ENCODE measurements at places on chromosomes 13 and 19.
A peak's percentile ranks its signal among the peaks of the same experiment; 100 is the strongest.

- H3K36me3 ChIP-seq: no peaks in the 10 kb centered on the region
- H3K27me3 ChIP-seq: no peaks in the 10 kb centered on the region
- H3K4me3 ChIP-seq: peak within 1 kb of the TSS; percentile 61
- DNase-seq: no peak
Measured at GRCh38 chr19:48836089-48837017, at the start of gene HSD17B14. Gene HSD17B14 (minus strand): TSS chr19:48836491. CDS start chr19:48836411, 80 bp downstream.

- H3K4me1 ChIP-seq: peaks cover 10% of the 10 kb centered on the region
- no peak for DNase-seq
- no peak overlapping the region for H3K27ac ChIP-seq
- peaks cover 7% of the 10 kb centered on the region for H3K36me3 ChIP-seq
Measured at GRCh38 chr13:99295488-99296252, 11.5 kb downstream of the GPR183 start.

DNA sequence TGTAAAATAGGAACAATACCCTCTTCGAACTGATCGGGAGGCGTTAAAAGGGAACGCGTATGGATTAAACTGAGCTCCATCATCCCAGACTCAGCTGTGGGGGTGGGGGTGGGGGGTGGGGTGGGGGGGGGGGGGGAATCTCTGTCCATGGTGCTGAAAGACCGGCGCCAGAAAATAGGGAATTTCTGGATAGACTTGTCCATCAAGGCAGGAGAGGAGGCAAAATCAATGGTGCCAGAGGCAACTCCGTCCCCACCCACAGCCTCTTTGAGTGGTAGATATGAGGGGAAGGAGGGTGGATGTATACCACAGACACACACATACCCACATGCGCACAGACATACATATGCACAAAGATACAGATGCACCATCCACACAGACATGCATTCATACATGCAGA is 37.4 kb downstream of the ZNF787 start:
- peaks cover 10% of the 10 kb centered on the region for H3K36me3 ChIP-seq
- H3K27me3 ChIP-seq: peaks cover 5% of the 10 kb centered on the region
- no peaks in the 10 kb centered on the region for H3K4me1 ChIP-seq
- no peak overlapping the region for H3K4me3 ChIP-seq
- no peak for DNase-seq

GRCh38 chr13:99215184-99215830 is 14.7 kb downstream of the UBAC2 start:
- no peak overlapping the region for H3K27ac ChIP-seq
- H3K4me1 ChIP-seq: peaks cover 38% of the 10 kb centered on the region
- peaks cover 11% of the 10 kb centered on the region for H3K36me3 ChIP-seq
- H3K4me3 ChIP-seq: no peak overlapping the region
- no peaks in the 10 kb centered on the region for H3K27me3 ChIP-seq

DNA sequence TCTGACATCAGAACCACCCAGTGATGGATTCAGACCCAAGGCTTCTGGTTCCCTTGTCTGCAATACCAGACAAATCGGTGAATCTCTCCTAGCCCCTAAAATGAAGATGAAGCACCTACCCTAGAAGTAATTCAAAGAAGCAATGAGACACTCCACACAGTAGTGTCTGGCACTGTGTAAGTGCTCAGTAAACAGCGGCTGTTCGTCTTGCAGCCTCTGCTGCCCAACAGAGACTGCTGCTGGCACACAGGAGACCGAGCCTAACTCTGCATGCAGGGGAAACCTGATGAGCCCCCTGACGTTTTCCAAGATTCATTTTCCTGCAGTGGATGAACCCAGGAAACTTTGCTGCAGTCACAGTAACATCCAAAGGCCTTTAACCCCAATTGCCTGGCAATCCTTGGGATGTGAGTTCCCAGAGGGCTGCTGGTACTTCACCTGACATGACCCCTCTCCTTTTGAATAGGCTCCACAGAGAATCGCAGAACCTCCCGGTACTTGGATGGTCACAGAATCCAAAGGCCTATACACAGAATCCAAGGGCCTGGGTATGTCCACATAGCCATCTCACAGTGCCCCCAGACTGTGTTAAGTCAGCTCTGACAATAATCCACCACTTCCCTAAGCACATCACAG is 6.7 kb downstream of the MED26 start:
- H3K4me3 ChIP-seq: no peak overlapping the region
- no peak overlapping the region for H3K27ac ChIP-seq
- DNase-seq: no peak
- peaks cover 49% of the 10 kb centered on the region for H3K36me3 ChIP-seq
- no peaks in the 10 kb centered on the region for H3K27me3 ChIP-seq

DNA sequence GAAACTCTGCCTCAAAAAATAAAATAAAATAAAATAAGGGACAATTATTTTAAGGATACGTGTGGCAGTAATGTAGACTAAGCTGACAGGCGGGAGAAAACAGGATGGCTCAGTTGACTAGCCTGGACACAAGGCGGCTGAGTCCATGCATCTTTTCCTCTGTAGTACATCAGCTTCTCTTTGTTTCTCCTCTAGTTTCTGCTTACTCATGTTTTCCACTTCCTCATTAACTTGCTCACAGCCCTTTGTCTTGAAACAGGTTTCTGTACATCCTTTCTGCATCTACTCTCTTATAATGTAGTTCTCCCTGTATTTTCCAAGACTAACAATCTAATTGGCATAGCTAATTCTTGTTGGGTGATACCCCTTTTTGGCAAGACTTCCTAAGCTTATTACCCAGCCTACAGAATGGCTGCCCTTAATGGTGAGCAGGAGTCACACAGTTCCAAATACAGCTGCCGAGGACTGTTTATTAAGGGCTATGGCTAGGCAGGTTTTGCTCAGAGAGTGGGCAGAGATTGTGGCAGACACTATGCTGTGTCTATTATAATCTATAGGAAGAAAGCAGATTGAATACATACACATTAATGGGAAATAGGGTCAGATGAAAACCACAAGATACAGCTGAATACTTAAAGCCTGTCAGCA is 58.7 kb upstream of the KLF5 start:
- H3K4me1 ChIP-seq: peaks cover 3% of the 10 kb centered on the region
- H3K36me3 ChIP-seq: peaks cover 2% of the 10 kb centered on the region
- peak overlapping the region; percentile 5 for H3K4me3 ChIP-seq
- H3K27ac ChIP-seq: no peak overlapping the region
- DNase-seq: peak; percentile 76

DNA sequence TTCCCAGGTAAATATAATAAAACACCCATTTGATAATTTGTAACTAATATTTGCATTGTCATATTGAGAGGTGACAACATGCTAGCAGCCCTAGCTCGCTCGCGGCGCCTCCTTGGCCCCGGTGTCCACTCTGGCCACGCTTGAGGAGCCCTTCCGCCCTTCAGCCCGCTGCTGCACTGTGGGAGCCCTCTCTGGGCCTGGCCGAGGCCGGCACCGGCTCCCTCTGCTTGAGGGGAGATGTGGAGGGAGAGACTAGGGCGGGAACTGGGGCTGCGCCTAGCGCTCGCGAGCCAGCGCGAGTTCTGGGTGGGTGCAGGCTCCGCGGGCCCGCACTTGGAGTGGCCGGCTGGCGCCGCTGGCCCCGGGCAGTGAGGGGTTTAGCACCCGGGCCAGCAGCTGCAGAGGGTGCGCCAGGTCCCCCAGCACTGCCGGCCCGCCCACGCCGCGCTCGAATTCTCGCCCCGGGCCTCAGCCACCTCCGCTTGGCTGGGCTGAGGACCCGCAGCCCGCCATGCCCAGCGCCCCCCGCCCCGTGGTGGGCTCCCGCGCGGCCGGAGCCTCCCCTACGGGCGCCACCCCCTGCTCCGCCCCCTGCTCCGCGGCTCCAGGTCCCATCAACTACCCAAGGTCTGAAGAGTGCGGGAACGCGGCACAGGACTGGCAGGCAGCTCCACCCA is 594.4 kb downstream of the SLITRK6 start:
- no peak overlapping the region for H3K4me3 ChIP-seq
- H3K4me1 ChIP-seq: no peaks in the 10 kb centered on the region
- H3K27me3 ChIP-seq: no peaks in the 10 kb centered on the region
- H3K36me3 ChIP-seq: no peaks in the 10 kb centered on the region
- no peak for DNase-seq

- peak; percentile 11 for DNase-seq
- no peaks in the 10 kb centered on the region for H3K4me1 ChIP-seq
- no peak overlapping the region for H3K4me3 ChIP-seq
- no peaks in the 10 kb centered on the region for H3K36me3 ChIP-seq
- no peaks in the 10 kb centered on the region for H3K27me3 ChIP-seq
Measured at GRCh38 chr13:102960959-102961358, 105.3 kb downstream of the SLC10A2 start.

DNA sequence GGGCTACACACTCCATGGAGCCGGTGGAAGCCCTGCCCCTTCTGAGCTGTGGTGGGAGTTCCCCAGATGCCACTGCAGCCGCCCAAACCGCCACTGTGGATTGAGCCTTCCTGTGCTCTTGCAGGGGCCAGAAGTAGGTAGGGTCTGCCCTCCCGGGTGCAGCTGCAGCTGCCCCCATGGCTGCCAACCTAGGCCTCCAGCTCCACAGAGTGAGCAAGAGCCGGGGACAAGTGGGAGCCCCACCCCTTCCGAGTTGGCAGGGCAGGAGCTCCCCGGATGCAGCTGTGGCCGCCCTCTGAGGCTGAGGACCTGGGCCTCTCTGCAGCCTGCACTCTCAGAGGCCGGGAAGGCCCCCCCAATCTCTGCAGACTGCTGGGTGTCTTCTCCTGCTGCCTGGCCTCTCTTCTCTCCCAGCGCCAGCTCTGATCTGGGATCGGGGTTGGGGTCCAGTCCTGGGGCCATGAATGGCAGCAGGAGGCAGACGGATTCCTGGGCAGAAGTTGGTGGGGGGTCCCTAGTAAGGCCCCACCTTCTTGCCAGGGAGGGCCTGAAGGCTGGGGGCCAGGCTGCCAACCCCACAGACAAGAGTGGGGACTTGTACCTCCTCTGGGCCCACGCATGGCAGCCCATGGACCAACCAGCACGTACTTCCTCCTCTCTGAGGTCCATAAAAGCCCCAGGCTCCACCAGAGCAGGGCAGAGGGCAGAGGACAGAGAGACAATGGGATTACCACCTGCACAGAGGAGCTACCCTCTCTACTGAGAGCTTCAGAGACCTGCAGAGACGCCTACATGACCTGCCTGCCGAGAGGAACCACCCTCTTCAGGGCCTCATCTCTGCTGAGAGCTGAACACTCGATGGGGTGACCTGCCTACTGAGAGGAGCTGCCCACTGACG is 28.9 kb downstream of the AP2S1 start:
- peak; percentile 87 for DNase-seq
- H3K27ac ChIP-seq: no peak overlapping the region
- no peaks in the 10 kb centered on the region for H3K27me3 ChIP-seq
- no peaks in the 10 kb centered on the region for H3K36me3 ChIP-seq
- H3K4me3 ChIP-seq: no peak overlapping the region

- peaks cover 3% of the 10 kb centered on the region for H3K4me1 ChIP-seq
- no peak overlapping the region for H3K4me3 ChIP-seq
- H3K27ac ChIP-seq: no peak overlapping the region
- no peaks in the 10 kb centered on the region for H3K27me3 ChIP-seq
- peak; percentile 76 for DNase-seq
Measured at GRCh38 chr19:29893606-29894284, 48.3 kb upstream of the URI1 start.

GRCh38 chr13:73268306-73268705 is 209.5 kb downstream of the KLF5 start:
- DNase-seq: no peak
- no peaks in the 10 kb centered on the region for H3K27me3 ChIP-seq
- H3K27ac ChIP-seq: no peak overlapping the region
- no peak overlapping the region for H3K4me3 ChIP-seq
- no peaks in the 10 kb centered on the region for H3K4me1 ChIP-seq

Data from common myeloid progenitor, CD34-positive (primary cell).